Cardiac fibroblast (primary cell): ENCODE measurements at places on chromosomes 3 and 15.
A peak's percentile ranks its signal among the peaks of the same experiment; 100 is the strongest.

DNA sequence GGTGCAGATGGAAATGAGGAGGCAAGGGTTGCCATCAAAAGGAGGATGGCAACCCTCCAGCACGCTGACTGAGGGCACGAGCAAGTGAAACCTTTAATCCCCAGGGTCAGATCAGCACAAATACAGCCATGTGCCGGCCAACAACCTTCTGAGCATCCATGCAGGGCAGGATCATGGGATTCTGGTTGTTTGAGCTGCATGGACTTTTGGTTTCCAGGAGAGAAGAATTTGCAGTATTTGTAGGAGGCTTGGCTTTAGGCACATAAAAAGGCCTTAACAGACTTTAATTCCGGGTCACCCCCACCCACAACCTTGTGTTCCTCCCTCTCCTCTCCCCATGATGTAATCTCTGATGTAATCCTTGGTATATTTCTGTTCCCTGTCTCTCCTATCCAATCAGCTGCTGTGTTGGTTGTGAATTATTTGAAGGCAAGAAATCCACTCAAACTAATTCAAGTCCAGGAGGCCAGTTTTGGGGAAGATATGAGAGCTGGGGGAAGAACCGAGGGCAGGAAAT lies 254.3 kb downstream of the SHQ1 start:
- DNase-seq, result peak; percentile 6

DNA sequence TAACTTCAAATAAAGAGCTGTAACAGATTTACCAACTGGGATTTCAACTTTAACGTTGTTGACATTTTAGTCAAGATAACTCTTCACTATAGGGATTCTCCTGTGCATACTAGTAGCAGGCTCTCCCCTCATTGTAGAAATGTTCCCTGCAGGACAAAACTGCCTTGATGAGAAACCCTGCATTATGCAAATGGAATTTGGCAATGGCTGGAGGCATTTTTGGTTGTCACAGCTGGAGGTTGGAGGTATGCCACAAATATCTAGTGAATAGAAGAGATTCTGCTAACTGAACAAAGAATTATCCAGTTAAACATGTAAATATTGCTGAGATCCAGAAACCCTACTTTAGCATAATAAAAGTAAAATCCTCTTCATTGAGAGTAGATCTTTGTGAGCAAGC lies 928.8 kb upstream of the ALCAM start:
- DNase-seq, result peak; percentile 59

- DNase-seq, result no peak
Observed at GRCh38 chr15:28026221-28026620, 72.9 kb downstream of the OCA2 start.

DNA sequence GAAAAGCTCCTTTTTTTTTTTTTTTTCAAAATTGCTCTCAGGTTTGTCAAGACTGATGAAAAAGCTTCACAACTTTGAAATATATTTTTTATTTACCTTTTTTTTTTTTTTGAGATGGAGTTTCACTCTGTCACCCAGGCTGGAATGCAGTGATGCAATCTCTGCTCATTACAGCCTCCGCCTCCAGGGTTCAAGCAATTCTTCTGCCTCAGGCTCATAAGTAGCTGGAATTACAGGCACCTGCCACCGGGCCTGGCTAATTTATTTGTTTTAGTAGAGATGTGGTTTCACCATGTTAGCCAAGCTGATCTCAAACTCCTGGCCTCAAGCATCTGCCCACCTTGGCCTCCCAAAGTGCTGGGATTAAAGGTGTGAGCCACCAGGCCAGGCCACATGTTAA lies 1515.0 kb downstream of the OTOL1 start:
- no peak for DNase-seq

- no peak for DNase-seq
Observed at GRCh38 chr3:16795581-16795980, 89.2 kb upstream of the PLCL2 start.

- no peak for DNase-seq
Observed at GRCh38 chr3:55780913-55781312, 293.8 kb upstream of the WNT5A start.

- no peak for DNase-seq
Observed at GRCh38 chr3:15791525-15791924, 6.3 kb downstream of the ANKRD28 start.

DNA sequence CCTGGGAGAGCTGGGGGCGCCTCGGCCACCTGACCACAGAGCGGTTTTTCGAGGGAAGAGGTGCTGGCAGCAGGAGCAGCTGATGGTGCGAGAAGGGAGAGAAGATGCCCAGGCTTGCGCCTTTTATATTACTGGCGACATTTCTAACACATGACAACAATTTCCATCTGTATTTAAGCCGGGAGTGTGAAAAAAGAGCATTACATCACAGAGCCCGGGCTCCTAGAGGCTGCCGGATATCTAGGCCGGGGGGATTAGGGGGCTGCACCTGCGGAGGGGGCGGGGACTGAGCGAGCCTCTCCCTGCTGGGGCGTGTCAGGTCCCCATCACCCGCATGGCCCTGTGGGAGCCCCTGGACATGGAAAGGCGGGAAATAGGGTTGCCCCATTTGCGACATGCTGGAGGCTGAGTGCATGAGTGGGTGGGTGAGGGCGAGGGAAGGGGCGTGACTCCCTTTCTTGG lies 440.7 kb downstream of the MAGI1 start:
- DNase-seq, result no peak

GRCh38 chr3:159238646-159239045 lies 436.8 kb downstream of the MFSD1 start:
- no peak for DNase-seq

- no peak for DNase-seq
Observed at GRCh38 chr3:9765865-9766264, 3.9 kb downstream of the CAMK1 start.

- DNase-seq, result no peak
Observed at GRCh38 chr15:90033006-90033405, 31.9 kb downstream of the ZNF710 start.

DNA sequence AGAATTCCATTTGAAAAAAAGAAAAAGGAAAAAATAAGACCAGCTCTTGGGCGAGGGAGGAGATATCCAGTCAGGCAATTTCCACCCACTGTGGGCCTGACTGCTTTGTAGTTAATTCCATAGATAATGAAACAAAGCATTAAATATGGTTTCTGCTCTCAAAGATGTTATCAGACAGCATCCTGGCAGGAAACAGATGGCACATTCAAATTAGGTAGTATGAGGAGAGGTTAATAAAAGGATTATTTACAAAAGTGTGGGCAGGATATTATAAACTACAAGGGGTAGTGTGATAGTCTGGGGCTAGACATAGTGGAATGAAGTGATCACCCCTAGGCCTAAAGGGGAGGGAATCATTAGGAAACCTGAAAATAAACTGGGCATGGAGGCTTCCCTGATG lies 193.2 kb downstream of the CLSTN2 start:
- no peak for DNase-seq

DNA sequence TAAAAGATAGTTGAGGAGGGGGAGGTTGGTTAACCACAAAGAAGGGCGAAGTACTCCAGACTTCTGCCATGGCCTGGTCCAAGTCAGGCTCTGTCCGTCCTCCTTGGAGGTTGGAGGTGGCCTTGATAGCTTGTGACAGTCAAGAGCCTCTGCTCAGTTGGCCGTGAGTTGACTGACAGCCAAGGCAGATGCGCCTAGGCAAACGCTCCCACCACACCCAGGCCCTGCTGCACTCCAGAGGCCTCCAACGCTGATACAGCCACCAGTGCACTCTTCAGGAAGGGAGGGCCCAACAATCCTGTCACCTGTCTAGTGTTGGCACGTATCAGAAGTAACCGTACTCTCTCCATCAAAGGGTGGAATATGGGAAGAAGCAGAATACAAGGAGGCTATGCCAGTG lies 9.3 kb downstream of the RBPMS2 start:
- no peak for DNase-seq

GRCh38 chr15:47383801-47384200 lies 333.5 kb upstream of the SEMA6D start:
- no peak for DNase-seq

DNA sequence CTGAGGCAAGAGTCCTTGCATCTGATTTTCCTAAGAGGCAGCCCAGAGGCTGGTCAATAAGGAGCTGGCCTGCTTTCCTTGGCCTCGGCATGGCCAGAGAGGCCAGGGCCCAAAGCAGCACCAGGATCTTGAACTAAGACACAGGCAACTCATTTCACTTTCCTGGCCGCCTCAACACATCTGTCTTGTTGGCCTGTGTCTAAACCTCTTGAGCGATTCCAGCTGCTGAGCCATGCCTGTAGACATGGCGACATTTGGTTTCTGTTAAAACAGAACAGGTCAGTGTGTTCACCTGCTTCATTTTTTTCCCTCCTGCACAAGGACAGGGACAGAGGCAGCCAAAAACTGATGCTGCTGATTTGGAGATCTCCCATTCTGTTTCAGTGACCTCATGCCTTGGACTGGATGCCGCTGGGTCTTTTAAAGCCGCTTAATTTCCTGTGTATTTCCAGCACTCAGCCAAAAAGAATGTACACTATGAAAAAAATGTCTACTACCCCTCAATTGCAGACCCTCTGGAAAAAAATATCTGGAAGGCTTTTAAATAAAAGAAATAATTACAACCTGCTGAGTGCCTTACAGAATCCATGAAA lies 266.6 kb upstream of the ICE2 start:
- DNase-seq, result peak; percentile 71

- peak; percentile 32 for DNase-seq
Observed at GRCh38 chr3:186536883-186537844, 7.0 kb downstream of the CRYGS start.

DNA sequence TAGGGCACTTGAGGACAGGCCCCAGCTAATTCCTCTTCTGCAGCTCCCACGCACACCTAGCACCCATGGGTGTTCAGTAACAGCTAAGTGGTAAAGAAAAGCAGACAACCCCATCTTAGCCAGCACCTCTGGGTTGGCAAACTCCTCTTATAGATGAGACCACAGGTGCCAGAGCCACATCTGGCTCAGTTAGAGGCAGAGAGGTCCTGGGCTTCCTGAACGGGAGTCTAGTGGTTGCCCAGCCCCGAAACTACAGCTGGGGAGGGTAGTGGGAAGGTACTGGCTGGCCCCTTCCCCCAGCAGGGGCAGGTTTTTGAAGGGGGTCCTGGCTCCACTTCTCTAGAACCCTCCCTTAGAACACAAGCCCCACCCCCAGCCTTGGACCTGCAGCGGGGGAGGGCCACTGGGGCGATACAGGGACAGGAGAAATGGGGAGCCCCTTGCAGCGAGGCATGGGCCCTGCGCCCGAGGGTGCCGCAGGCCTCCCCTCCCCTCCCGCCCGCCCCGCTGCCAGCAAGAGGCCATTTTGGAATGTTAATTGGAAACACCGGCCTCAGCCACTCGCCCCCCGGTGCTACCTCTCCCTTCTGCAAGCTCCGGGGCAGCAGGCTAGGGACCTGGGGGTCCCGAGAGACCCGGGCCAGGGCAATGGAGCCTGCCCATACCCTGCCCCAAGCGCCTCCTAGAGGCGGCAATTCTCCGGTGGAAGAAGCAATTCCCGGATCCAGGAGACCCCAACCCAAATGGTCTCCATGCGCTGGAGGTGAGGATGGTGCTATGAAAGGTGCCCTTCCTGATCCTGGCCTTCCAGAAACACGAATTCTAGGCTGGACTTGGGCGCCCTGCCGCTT lies 1.5 kb downstream of the DUSP7 start:
- no peak for DNase-seq

DNA sequence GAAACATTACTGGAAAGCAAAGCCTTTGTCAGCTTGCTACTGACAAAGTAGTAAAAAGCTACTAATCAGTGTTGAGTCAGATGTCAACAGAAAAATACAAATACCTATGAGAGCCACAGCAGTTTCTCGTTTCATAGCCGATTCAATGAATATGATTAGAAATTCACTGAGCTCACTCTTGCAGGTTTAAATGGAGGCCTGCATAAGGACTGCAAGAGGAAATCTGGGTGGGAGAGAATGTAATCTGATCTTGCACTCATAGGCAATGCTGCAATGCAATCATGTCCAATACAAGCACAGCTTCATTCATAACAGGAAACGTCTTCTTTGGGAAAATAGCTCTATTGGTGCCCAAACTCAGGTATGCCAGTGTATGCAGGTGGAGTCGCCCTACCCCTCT lies 608.8 kb downstream of the ROBO2 start:
- no peak for DNase-seq

GRCh38 chr15:69540622-69541021 lies 88.0 kb downstream of the RPLP1 start:
- DNase-seq, result no peak

- DNase-seq, result peak; percentile 31
Observed at GRCh38 chr3:105495021-105495420, 128.3 kb downstream of the ALCAM start.

DNA sequence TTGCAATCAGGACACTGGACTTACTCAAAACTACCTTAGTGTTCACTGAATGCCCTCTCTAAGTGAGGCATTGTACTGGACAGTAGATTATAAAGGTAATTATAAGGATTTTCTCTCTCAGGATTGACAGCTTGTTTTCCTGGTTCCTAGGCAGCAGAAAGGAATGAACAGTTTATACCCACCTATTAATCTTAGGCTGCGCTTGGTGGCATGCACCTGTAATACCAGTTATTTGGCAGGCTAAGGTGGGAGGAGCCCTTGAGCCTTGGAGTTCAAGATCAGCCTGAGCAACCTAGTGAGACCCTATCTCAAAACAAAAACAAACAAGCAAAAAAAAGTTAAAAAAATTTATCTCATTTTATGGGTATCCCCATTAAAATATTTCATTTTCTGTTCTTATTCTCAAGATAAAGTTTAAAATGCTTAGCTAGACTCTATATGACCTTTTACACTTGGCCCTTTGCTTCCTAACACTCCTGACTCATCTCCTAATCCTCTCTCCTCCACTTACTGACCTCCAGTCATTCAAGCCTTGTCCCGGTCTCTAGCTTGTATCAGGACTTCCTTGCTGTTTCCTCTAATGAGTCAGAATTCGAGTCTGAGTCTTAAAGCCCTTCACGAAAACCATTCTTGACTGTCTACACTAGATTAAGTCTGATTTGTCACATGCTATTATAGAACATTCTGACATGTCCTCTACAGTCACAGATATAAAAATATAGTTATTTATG lies 348.6 kb downstream of the NLGN1 start:
- peak; percentile 80 for DNase-seq

- no peak for DNase-seq
Observed at GRCh38 chr3:106566277-106566676, 697.5 kb upstream of the CBLB start.

DNA sequence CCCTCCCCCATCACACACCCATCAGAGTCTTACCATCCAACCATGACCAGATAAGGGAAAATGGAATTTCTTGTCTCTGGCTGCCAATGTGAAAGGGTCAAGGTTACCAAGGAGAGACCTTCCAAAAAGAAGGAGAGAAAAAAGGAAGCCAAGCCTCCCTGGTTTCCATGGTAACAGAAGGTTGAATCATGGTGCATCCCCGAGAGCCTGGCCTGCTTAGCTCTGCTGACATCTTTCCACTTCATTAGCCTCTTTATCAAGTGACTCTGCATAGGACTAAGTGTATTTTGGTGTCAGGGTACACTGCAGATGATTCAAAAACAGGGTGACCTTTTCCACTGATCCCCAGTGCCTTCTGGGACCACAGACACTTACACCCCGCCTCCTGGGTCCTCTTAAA lies 225.7 kb upstream of the PPP2R3A start:
- DNase-seq, result no peak

GRCh38 chr3:195909644-195910498 lies 1.5 kb upstream of the TNK2 start:
- DNase-seq, result peak; percentile 83

GRCh38 chr3:55969634-55970033 lies 482.5 kb upstream of the WNT5A start:
- DNase-seq, result no peak
